ENCODE measurements at places on chromosomes 3 and 15.
A peak's percentile ranks its signal among the peaks of the same experiment; 100 is the strongest.

GRCh38 chr3:99526921-99527320 is 111.5 kb upstream of the COL8A1 start:
- no peak for DNase-seq

GRCh38 chr15:70319466-70319865 is 221.7 kb upstream of the TLE3 start:
- no peak for DNase-seq

- peak; percentile 62 for DNase-seq
Observed at GRCh38 chr3:24185738-24186384, 240.8 kb downstream of the NR1D2 start.

DNA sequence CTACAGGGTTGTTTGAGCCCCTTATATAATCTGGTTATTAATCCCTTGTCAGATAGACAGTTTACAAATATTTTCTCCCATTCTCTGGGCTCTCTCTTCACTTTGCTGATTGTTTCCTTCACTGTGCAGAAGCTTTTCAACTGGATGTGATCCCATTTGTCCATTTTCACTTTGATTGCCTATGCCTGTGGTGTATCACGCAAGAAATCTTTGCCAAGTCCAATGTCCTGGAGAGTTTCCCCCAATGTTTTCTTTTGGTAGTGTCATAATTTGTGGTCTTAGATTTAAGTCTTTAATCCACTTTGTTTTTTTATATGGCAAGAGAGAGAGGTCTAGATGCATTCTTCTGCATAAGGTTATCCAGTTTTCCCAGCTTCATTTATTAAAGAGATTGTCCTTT is 40.7 kb downstream of the XXYLT1 start:
- DNase-seq: peak; percentile 9

DNA sequence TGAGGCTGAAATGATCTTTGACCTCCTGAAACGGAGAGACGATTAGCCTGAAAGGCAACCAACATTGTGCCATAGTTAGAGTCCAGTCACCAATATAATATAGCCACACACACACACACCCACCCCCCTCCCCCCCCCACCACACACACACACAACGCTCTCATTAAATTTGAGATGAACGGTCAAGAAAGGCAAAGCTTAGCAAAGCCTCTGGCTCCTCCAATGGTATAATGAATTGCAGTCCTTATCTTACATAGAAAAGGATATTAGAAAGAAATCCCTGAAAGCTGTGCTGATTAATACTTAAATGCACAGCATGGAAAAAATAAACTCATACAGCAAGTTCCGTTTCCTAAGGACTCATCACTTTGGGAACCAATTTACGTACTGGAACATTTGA is 876 bp upstream of the ZNF385D start:
- DNase-seq: peak; percentile 31

- DNase-seq: no peak
Observed at GRCh38 chr3:1540686-1541085, 447.9 kb downstream of the CNTN6 start.

GRCh38 chr3:79246875-79247724 is 520.7 kb downstream of the ROBO1 start:
- DNase-seq: no peak

DNA sequence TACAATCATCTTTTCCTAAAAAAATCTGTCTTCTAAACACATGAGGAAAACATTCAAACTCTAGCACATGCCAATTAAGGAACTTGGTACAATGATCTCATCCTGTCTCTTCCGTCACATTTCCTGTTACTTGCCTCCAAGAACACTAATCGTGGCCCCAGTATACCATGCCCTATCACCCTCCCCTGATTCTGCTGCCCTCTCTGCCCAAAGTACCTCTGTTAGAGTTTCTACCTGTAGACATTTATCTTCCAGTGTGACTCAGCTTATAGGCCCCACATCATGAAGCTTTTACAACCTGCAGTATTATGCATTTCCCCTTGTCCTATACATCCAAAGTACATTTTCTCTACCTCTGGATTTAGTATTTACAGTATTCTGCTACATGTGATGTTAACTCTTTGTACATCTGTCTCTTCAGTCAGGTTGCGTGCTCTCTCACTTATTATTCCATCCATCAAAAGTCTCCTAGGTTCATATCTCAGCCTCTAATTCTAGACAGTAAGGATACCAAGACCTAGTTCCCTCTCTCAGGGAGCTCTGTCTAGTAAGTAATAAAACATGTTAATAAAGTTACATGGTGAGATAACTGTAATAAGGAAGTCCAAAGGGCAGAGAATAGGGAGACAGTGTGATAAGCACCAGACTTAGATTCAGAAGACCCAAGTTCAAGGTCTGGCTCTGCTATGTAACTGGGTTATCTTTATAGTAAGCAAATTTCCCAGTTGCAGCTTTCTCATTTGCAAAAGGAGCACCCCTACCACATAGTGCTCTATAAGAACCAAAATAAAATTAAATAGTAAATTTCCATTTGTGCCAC is 8.9 kb upstream of the SEMA6D start:
- DNase-seq: no peak

DNA sequence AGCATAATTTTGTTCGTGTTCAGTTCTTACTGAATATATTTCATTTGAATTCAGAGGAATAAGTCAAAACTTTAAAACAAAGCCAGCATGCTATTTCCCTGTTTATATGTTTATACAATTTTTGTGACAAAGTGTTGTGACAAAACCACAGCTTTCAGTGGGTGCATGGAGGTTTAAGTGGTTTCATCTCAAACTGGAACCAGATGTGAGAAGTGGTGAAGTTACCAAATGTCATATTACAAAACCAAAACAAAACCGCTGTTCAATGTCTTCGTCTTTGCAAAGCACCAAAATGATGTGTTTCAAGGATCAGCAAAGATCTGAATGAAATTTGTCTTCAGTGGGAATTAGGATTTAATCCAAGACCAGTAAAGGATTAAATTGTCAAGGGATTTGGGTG is 59.3 kb upstream of the OSTN start:
- no peak for DNase-seq

- no peak for DNase-seq
Observed at GRCh38 chr3:170477395-170477794, 58.7 kb downstream of the CLDN11 start.

DNA sequence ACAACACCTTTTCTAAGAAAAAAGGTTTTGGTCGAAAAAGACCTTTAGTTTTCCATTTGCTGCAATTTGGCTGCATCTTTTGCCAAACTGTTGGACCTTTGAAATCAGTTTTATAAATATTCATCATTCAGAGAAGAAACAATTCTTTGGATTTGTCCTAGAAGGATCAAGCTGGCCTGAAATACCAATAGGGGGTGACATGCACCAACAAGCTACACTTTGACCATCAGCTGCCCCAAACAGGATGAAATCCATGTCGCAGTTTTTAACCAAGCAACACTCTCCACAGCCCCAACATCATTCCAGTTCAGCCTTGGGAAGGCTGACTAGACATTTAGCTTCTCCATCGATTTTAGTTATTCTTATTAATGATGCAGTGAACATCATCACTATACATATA is 9.8 kb downstream of the RPL15 start:
- DNase-seq: no peak

DNA sequence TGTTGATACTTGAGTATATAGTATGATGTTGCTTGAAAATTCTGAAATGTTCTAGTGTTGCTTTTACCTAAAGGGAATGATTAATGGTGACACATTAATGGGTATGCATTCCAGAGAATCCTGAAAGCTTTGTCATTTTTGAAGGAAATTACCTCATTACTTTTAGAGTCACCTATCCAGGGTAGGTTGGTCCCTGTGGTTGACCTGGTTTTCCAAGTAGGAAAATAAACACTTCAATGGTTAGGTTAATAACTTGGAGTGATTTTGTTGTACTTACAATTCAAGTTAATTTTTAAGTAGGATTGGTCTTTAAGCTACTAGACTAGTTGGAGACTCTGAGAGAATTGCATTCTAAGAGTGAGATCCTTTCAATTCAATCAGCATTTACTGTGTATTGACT is 31.0 kb downstream of the MITF start:
- DNase-seq: peak; percentile 30

GRCh38 chr3:113005611-113006010 is 14.8 kb downstream of the GTPBP8 start:
- no peak for DNase-seq

GRCh38 chr3:25604107-25604805 is 60.5 kb downstream of the TOP2B start:
- peak; percentile 86 for DNase-seq

DNA sequence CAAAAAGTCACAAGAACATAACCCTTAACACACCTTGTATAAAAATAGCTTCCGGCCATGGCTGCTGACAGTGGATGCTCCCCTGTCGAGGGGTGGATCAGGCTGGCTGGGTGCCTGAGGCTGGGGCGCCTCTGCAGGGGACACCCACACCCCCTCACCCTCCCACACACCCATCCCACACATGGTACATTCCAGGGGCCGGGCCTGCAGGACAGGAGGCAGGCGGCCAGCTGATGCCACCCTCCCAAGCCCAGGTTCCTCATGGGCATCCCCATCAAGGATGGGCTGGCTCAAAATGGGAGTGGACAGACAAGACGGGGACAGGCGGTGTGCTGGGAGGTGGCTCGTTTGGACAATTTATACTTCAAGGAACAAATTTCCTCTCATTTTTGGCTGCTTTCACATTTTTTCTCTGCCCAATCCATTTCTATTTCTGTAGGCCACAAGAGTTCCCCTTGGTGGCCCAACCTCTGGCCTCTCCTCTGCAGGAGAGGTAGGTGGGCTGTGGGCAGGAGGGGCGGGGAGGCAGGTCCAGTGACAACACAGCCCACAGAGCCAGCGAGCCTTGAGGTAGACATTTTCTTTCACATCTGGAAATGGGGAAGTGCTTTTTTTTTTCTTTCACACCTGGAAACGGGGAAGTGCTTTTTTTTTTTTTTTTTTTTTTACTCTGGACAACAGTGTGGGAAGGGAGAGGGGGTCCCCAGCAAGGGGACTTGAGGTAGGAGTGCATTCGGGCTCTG is 23.3 kb downstream of the RNU5B-1 start:
- DNase-seq: no peak

- DNase-seq: no peak
Observed at GRCh38 chr3:143595456-143596077, 252.7 kb downstream of the SLC9A9 start.

- no peak for DNase-seq
Observed at GRCh38 chr3:89521328-89521727, 413.9 kb downstream of the EPHA3 start.

- no peak for DNase-seq
Observed at GRCh38 chr3:127844326-127844942, 22.1 kb upstream of the MGLL start.

GRCh38 chr3:45896956-45897355 is 10.6 kb downstream of the CCR9 start:
- peak; percentile 32 for DNase-seq

DNA sequence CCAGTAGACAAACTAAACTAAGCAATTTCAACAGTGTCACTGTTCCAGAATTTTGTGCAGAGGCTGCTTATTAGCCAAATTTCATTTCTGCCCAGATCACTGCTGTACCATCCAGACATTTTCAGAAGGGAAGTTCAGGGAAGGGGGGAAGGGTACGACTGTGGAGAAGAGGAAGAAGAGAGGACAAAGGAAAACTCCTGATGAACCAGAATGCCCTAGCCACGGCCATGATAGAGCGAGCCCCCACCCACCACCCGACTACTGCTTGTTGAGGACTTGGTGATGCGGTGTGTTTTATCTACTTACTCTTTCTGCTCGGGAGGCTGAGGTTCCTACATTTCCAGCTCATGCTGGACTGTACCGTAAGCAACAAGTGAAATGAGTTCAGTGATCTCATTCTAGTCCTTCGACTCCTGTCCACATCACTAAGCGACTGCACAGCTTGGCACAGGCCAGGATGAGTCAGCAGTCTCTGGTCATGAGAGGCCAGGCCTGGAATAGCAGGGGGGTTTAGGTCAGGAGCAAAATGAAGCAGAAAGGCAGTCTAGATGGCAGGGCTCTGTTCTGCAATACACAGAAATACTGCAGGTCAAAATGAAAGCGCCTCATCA is 330.8 kb downstream of the TIGIT start:
- DNase-seq: peak; percentile 98

DNA sequence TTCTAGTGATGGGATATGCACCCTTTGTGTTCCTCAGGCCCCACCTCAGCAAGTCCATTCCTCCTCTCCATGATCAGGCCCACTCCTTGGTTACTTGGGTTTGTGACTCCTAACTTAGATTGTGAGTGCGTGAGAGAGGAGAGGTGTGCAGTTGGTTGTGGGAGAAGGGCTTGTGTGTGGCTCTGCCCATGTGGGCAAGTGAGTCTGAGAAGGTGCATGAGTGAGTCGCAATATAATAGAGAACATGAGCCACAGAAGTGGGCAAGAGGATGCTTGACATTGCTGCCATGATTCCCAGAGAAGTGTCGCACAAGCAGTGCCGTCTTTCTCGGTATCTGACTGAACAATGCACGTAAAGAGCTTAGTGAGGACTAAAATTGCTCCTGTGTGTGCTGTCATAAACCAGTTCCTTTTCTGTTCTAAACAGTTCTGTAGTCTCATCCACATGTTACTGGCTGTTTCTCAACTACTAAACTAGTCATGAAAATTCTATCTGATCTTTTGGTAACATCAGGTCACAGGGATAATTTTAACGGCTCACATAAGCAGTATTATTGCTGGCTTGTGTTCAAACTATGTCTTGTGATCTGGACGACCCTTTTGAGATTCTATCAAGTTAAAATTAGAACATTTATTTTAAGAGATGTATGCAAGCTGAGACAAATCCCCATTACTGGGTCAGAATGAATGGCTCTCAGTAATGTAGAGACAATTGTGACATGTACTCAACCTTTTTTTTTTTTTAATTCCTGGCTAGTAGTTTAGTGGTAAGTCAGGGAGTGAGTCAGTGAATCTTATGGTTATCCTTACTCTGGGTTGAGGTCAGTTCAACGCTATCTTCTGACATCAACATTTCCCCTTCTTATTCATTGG is 25.6 kb downstream of the GYG1 start:
- DNase-seq: peak; percentile 91

DNA sequence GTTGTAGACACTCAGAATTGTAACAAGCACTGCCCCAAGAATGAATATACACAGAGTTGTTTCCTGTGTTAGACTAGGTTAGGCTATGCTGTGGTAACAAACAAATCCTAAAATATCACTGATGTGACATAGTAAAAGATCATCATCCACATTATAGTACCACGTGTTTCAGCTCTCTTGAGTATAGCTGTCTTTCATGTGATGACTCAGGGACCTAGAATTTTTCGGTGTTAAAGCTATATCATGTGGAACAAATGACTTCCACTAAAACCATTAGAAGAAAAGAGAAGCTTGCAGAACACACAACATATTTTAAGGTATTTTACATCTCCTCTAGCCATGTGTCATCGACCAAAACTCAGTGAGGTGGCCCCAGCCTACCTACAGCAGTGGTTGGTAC is 307.9 kb upstream of the RBMS3 start:
- DNase-seq: peak; percentile 28

DNA sequence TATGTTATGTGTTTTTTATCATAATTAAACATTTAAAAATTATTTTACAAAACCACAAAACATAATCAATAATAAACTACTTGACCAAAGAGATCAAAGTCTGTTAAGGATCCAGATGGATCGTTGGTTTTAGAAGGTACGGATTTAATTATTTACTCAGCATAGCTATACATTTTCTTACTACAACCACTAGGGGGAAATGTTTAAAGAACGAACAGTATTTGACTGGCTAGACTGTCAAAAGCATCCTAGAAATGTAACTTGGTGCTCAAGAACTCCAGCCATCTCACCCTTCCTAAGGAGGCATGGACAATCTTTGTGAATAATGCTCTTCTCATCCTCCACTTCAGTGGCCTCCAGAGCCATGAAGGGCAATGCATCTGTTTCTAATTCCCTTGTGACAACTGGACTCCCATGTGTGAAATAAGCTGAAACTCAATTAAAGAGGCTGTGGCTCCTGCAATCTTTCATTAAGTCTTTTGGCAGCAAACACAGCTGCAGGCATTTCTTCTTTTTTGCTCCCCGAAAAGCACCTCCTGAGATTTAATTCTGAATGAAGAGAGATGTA is 94.7 kb upstream of the TUSC7 start:
- DNase-seq: no peak

GRCh38 chr3:111636366-111636885 is 41.3 kb upstream of the ZBED2 start:
- DNase-seq: peak; percentile 11
